Brain (organoid and tissue), 16 donors: ENCODE measurements at places on chromosomes 1 and 21. TPM values are rescaled to one million over a fixed set of nuclear protein-coding genes. Genes with fewer than 3 reads are reported as not detected.

PHLDA3 gene
- 29.9 TPM for polyA plus RNA-seq

KIAA1614 gene
- polyA plus RNA-seq, result 8.3 TPM

TRIM17 gene
- polyA plus RNA-seq, result 0.61 TPM

AMY1B gene
- polyA plus RNA-seq, result not detected

RAB25 gene
- polyA plus RNA-seq, result 113 TPM

ICOSLG gene
- 9.3 TPM for polyA plus RNA-seq

METTL25B gene
- 46.8 TPM for polyA plus RNA-seq

PDZK1 gene
- polyA plus RNA-seq, result not detected

MROH9 gene
- polyA plus RNA-seq, result not detected

COA7 gene
- 11.9 TPM for polyA plus RNA-seq

ILDR2 gene
- 12.1 TPM for polyA plus RNA-seq

KRTAP21-2 gene
- polyA plus RNA-seq, result not detected

TFAP2E gene
- polyA plus RNA-seq, result 0.32 TPM

NR1I3 gene
- not detected for polyA plus RNA-seq

SLC45A1 gene
- polyA plus RNA-seq, result 12.6 TPM

C1QB gene
- polyA plus RNA-seq, result 106 TPM

PDZK1IP1 gene
- polyA plus RNA-seq, result not detected

DNA sequence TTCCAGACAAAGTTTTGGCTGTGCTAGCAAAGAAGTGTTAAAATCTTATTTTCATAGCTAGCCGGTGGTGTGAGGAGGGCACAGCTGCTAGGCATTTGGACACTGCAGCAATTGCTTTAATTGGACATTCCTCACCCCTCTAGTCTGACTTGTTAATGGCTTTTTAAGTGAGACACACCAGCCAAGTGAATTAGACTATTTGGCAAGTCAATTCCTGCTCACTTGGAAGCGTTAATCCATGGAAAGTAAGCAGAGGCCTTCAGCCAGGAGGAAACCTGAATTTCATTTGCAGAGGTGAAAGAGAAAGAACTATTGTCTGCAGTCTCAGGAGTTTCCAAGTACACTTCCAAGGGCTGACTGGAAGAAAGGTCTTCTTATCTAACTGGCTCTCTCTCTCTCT, 175.7 kb downstream of the ST6GALNAC3 start:
- DNase-seq, result peak; percentile 97

GRCh38 chr1:201414051-201414738, 7.3 kb downstream of the TNNI1 start:
- no peak for DNase-seq

DNA sequence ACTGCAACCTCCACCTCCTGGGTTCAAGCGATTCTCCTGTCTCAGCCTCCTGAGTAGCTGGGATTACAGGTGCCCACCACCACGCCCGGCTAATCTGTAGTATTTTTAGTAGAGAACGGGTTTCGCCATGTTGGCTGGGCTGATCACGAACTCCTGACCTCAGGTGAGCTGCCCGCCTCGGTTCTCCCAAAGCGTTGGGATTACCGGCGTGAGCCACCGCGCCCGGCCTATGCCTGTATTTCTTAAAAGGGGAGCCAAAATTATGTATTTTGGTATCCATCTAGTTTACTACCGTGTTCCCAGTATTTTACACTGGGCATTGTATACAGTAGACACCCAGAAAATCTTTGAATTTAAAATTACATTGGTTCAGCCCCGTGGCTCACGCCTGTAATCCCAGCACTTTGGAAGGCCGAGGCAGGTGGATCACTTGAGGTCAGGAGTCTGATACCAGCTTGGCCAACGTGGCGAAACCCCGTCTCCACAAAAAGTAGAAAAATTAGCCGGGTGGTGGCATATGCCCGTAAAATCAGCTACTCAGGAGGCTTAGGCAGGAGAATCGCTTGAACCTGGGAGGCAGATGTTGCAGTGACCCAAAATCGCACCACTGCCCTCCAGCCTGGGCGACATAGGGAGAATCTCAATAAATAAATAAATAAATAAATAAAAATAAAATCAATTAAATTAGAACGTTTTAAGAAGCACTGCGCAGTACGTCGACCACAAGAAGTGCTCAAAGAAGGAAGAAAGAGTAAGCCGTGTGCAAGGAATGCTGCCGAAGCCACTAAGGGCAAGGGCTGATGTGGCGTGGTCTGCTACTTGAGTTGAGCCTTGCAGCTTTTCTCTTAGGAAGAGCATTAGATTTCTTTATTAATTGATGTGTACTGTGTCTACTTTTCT, 1.5 kb upstream of the THRAP3 start:
- no peak for DNase-seq

- DNase-seq, result no peak
Measured at GRCh38 chr1:150106341-150106740, 38.8 kb downstream of the VPS45 start.

GRCh38 chr1:25253911-25254310, 6.7 kb upstream of the RSRP1 start:
- DNase-seq, result no peak

GRCh38 chr1:76682138-76682537, 185.1 kb upstream of the ST6GALNAC5 start:
- DNase-seq, result no peak

DNA sequence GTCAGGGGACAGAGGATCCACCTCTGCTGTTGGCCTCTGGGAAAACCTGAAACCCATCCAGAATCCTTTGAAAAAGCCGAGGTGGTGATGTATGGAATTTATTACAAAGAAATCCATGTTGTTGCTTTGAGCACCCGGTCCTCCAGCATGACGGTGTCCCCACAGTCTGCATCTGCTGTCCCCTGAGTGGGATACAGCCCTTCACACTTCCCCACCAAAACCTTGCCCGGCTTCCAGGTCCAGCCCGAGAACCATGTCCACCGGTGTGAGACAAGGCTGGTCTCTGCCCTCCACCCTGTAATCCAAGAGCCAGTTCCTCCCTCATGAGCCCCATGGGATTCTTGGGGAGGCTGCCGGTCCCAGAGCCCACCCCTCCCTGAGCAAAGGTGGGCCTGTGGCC, 70.5 kb downstream of the STUM start:
- DNase-seq, result no peak

- DNase-seq, result no peak
Measured at GRCh38 chr1:172776071-172776470, 117.2 kb downstream of the FASLG start.

DNA sequence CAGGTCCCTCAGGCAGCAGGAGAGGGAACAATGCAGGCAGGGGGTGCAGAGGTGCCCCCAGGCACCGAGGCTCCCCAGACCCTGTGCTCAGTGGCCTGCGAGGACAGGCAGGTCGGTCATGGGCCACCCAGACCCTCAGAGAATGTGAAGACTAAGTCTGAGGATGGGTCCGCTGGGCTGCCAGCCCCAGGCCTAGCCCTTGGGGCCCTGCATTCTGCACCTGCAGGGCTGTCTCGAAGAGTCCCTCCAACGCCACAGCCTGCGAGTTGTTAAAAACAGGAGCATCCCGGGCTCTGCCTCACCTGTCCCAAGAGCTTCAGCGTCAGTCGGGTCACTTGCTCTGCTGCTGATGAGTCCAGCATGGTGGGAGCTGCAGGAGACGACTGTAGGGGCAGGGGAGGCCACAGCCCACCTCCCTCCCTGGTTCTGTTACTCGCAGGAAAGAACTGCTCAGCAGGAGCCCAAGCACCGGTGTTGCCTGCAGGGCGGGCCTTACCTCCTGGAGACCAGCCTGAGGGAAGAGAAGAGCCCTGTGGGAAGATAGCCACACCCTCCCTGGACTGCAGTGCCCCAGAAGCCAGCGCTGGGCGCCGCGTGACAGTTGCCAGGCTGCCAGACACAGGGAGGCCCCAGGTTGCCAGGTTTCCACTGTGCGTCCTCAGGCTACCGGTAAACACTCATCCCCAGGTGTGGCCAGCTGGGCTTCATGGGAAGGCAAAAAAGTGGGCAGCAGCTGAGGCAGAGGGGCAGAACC, 5.8 kb downstream of the C21orf58 start:
- DNase-seq, result no peak

DNA sequence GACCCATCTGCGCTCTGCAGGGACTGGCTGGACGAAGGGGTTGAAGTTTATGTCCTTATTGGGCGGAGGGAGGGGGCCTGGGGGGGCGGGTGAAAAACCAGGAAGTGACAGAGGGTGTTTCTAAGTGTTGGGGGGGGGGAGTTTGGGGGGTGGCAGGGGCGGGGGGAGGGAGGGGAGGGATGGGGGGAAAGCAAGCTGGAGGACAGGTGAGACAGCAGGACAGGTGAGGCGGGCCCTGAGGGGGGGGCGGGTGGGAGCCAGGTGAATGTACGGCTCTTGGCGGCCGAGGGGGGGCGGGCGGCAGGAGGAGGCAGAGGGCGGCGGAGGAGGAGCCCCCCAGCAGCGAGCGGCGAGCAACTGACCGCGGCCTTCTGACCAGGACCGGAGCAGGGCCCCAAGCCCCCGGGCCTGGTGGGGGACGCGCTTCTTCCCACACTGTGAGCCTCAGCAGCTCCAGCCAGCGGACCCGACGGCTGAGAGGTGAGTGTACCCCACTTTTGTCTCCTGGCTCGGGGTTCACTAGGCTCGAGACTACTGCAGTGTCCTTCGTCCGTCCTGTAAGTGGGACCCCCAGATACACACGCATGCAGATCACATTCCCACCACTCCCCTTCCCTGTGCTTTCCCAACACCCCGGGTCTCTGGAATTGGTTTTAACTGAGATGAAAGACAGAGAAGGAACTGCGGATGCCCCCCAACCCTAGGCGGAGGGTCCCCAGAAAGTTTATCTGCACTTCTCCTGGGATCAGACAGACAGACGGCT, at the start of gene ZBTB7B:
TSS of gene ZBTB7B (plus strand) at position 339 of the 763 bp plus-strand sequence. CDS start 11,859 bp downstream, outside the sequence.
- no peak for DNase-seq

DNA sequence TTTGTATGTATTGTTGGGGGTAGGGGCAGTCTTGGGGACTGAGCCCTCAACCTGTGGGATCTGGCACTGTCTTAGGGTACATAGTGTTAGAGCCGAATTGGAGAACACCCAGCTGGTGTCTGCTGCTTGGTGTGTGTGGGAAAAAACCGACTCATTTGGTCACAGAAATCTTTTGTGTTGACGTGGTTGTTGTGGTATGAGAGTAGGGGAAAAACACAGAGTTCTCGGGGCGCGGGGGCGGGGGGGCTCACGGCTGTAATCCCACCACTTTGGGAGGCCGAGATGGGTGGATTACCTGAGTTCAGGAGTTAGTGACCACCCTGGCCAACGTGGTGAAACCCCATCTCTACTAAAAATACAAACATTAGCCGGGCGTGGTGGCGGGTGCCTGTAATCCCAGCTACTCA, 15.3 kb upstream of the SRSF10 start:
- no peak for DNase-seq

DNA sequence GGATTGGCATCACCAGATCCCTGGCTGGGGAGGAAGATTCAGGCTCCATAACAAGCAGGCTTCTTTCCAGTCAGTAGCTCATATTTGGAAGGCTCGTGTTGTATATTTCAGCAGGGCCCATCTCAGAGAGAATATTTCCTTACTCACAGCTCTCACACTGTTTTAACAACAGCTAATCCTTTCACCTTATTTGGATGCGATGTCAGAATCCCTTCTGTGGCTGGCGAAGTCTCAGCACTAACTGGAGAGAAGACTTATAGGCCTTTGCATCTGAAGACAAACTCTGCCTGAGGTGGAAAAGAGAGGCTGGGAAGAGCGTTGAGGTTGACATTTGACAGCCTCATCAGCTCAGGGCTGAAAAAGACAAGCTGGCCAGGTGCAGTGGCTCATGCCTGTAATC, 47.2 kb upstream of the CAPZB start:
- no peak for DNase-seq

GRCh38 chr21:43879348-43880110, 14.5 kb downstream of the AGPAT3 start:
- no peak for DNase-seq

DNA sequence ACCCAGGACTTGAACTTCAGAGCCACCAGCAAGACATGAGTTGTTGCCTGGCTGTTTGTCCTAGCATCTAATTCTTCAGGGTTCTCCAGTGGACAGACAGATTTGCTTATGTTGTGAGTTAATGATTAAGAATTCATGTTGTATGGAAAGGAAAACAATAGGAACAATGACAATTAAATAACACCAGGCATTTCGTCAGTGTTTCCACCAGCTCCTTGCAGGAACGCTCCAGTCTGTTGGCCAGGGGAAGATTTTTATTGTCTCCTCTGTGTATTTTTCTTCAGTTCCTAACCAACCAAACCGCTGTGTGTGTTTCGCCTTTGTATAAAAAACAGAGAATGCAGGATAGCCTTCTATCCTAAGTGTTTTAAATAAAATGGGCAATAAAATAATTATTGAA, 64.4 kb upstream of the PTGFR start:
- no peak for DNase-seq

GRCh38 chr1:76759950-76760349, 107.3 kb upstream of the ST6GALNAC5 start:
- no peak for DNase-seq

GRCh38 chr1:198275597-198275996, 118.8 kb downstream of the NEK7 start:
- DNase-seq, result no peak

DNA sequence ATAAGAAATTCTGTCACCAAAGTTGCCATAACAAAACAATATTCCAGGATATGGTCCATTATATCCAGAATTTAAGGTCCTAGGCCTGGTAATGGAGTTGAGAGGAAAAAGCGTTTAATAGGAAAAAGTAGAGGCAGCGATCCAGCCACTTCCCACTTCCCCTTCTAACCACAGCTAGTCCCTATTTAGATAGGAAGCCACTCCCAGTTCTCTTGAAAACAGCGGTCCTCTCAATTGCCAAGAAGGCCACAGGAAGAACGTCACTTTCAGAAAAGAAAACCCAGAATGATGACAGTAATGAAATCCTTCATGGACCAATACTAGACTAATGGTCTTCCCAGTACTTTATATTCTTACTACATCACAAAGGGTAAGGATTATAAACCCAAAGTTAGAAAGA, 38.6 kb downstream of the ABL2 start:
- DNase-seq, result no peak

- DNase-seq, result no peak
Measured at GRCh38 chr1:232853994-232854797, 49.0 kb downstream of the MAP10 start.

GRCh38 chr1:186568221-186568620, 107.3 kb upstream of the PDC start:
- DNase-seq, result no peak
